ENCODE measurements at places on chromosomes 2 and 18.
A peak's percentile ranks its signal among the peaks of the same experiment; 100 is the strongest.

GRCh38 chr2:222307143-222307756, 8.5 kb upstream of the PAX3 start:
- peaks cover 7% of the 10 kb centered on the region for H3K4me1 ChIP-seq
- H3K27ac ChIP-seq: no peak overlapping the region
- H3K27me3 ChIP-seq: peaks cover 94% of the 10 kb centered on the region
- H3K4me3 ChIP-seq: no peak overlapping the region
- no peaks in the 10 kb centered on the region for H3K36me3 ChIP-seq
- no peak for DNase-seq

- DNase-seq: peak; percentile 50
- H3K4me3 ChIP-seq: peak overlapping the region; percentile 63
- no peaks in the 10 kb centered on the region for H3K36me3 ChIP-seq
Measured at GRCh38 chr2:218992703-218993344, 398 bp downstream of the CRYBA2 start.

GRCh38 chr18:23861805-23862470, 152.6 kb upstream of the TTC39C start:
- no peaks in the 10 kb centered on the region for H3K36me3 ChIP-seq
- H3K27me3 ChIP-seq: no peaks in the 10 kb centered on the region
- DNase-seq: no peak
- H3K4me1 ChIP-seq: no peaks in the 10 kb centered on the region
- no peak overlapping the region for H3K4me3 ChIP-seq

- H3K36me3 ChIP-seq: no peaks in the 10 kb centered on the region
- no peaks in the 10 kb centered on the region for H3K27me3 ChIP-seq
- H3K27ac ChIP-seq: no peak overlapping the region
- H3K4me3 ChIP-seq: no peak overlapping the region
- DNase-seq: no peak
Measured at GRCh38 chr2:133788386-133788785, 220.1 kb upstream of the NCKAP5 start.

DNA sequence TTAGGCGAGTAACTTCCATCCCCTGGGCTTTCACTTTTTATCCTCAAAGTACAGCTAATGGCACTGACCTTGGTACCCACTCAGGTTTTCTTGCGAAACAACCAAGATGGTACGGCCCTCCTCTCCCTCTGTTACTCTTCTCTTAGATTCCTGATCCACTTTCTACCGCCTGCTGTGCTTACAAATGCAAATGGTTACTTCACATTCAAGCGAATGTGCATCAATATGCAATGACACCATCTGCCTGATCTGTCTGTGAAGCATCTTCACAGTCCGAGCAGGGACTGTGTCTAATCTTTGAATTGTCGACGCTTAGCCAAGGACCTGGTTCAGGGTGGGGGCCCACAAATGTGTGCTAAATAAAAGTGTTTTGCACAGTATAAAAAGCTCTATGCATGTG, 112.2 kb downstream of the TRIB2 start:
- H3K36me3 ChIP-seq: no peaks in the 10 kb centered on the region
- peaks cover under 1% of the 10 kb centered on the region for H3K4me1 ChIP-seq
- H3K27ac ChIP-seq: no peak overlapping the region

Measured in psoas muscle (tissue), 8 donors.